ENCODE measurements at places on chromosomes 3 and 15. TPM values are rescaled to one million over a fixed set of nuclear protein-coding genes. Genes with fewer than 3 reads are reported as not detected.
A peak's percentile ranks its signal among the peaks of the same experiment; 100 is the strongest.

Gene TMEM158
- total RNA-seq, result 7.3 TPM

Gene MYL3
- not detected for total RNA-seq

Gene RARB
- total RNA-seq, result not detected

Gene ROPN1
- not detected for total RNA-seq

DNA sequence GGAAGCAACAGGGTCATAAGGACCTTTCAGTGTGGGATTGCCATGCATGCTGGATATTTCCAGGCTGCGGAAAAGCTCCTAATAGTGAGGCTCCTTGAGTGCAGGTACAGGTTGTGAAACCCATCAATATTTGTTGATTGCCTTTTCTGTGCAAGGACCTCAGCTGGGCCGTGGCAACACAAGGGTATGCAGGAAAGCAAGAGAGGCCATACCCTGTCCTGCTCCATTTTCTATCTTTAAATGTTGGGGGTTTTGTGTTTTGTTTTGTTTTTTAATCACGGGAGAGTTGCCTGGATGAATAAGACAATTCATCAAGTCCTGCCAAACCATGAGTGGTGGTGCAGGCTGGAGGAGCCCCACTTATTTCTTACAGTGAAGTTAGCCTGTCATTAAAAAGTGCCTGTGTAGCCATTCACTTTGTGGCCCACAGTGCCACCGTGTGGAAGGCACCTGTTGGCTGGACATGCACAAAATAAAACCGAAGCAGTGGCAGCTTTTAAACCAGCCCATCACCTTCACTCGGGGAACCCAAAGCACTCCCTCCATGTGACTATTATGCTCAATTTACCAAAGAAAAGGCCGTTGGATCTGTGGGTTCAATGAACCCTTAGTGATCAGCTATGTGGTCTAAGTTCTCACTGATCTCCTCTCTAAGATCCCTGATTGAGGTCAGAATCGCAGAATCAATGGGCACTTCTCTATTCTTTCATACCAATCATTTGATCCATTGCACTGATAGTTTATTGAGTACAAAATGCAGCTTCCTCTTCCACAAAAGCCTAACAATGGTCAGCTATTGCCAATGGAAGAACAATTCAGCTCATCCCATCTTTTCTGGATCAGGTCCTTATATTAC lies 42.2 kb downstream of the CLDN18 start:
- no peaks in the 10 kb centered on the region for H3K27me3 ChIP-seq
- no peak overlapping the region for H3K27ac ChIP-seq
- H3K36me3 ChIP-seq, result no peaks in the 10 kb centered on the region
- peak; percentile 36 for DNase-seq
- no peak overlapping the region for H3K4me3 ChIP-seq
- H3K4me1 ChIP-seq, result no peaks in the 10 kb centered on the region

Gene TRIM42
- not detected for total RNA-seq

- no peaks in the 10 kb centered on the region for H3K27me3 ChIP-seq
- H3K36me3 ChIP-seq, result no peaks in the 10 kb centered on the region
- H3K4me3 ChIP-seq, result no peak overlapping the region
- no peak for DNase-seq
Measured at GRCh38 chr3:134937256-134938028, 142.4 kb downstream of the EPHB1 start.

Gene ZIC1
- 0.36 TPM for total RNA-seq

DNA sequence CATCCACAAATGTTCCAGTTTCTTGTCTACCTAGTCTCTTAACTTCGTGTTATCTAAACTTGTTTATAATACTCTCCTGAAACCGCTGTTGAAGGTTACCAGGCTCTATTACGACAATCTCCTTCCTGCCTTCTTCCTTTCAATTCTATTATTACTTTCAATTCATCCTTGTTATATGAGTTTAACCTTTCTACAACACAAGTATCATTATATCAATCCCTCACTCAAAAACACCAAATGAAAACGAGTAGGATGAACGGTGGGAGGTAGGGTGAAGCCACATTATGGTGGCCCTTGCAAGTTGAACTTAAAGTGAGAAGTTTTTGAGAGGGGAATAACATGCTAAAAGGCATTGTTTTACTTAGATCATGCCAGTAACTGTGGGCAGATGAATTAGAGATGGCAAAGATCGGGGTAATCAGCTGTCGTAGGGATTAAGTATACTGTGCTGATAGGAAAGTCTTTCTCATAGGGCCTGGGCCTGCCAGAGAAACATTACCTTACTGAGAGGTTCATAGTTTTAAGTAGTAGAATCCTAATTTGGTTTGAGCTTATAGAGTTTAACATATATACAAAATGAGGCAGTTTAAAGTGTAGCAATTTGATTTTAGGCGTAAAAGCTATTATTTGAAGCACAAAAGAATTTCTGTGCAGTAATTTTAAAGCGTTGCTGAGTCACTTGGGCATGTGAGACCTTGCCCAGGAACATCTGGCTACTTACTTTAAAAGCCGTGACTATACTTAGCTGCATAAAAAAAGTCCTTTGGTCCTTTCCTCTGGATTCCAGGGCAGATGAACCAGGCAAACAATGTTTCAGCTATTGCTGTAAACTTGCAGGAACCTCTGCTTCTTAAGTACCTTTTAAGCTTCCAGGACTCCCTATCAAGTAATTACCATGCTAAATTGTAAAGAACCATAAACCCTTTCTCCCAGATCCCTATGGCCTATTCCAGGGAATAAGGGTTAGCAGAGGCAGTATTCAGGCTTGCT lies 3.3 kb upstream of the CEP97 start:
- H3K4me3 ChIP-seq, result no peak overlapping the region
- peaks cover 4% of the 10 kb centered on the region for H3K4me1 ChIP-seq
- H3K27me3 ChIP-seq, result no peaks in the 10 kb centered on the region
- H3K27ac ChIP-seq, result no peak overlapping the region

GRCh38 chr3:99945328-99945995 lies 127.8 kb downstream of the CMSS1 start:
- H3K4me3 ChIP-seq, result no peak overlapping the region
- no peaks in the 10 kb centered on the region for H3K36me3 ChIP-seq
- H3K27me3 ChIP-seq, result no peaks in the 10 kb centered on the region
- peaks cover 5% of the 10 kb centered on the region for H3K4me1 ChIP-seq
- DNase-seq, result no peak
